Suprapubic skin (tissue), 4 donors: ENCODE measurements at places on chromosomes 12 and 14.

DNA sequence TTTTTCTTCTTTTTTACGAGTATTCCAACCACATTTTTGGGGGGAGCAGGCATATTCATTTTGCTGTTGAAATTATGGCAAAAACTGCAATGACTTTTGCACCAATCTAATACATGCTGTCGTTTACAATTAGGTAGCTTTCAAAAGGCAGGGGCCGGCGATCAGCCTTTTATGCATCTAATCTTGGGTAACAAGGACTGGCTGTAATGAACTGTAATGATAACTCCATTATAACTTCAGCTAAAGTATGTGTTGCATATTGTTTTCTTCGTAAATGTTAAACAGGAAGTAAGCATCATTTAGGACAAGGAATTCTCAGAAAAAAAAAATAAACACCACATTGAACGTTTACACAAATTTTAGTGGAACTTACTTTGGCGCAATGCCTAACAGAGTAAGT is 30.3 kb upstream of the KLRF1 start:
- no peak for DNase-seq

DNA sequence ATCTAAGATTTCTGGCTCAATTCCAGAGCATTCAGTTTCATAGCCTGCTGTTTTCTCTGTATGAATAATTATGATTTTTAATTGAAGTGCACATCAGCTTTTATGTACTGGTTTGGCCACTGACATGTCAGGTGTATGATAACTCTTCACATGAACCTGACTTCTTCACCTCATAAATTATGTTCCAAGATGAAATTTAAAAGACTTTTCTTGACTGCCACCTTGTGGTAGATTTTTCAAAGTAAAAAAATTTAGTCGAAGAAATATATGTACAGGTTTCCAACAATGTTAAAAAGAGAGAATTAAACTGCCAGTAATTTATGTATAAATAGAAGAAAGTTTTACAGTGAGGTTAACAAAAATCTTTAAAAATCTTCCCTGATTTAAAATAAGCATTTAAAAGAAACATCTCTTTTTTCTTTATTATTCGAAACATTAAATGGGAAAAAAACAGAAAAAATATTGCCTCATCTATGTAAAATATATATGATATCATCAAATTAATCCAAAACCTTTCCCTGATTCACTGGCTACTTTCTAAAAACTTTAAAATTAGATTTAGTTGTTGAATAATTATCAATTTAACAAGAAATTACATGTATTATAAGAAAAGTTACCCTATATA is 124.9 kb upstream of the ATXN7L3B start:
- no peak for DNase-seq

DNA sequence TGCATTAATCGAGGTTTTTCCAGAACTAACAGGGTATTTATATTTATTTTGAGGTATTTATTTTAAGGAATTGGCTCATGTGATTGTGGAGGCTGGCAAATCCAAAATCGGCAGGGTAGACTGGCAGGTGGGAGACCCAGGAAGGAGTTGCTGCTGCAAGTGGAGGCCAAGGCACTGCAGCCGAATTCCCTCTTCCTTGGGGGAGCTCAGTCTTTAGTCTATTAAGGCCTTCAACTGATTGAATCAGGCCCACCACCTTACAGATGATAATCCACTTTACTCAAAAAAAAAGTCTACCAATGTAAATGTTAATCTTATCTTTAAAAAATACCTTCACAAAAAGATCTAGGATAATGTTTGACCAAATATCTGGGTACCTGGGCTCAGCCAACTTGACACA is 1.2 kb upstream of the OAS2 start:
- no peak for DNase-seq

GRCh38 chr12:10849425-10849878 is at the start of gene PRR4:
TSS of gene PRR4 (minus strand) at chr12:10849475. CDS start at chr12:10849437, 38 bp downstream.
- no peak for DNase-seq

DNA sequence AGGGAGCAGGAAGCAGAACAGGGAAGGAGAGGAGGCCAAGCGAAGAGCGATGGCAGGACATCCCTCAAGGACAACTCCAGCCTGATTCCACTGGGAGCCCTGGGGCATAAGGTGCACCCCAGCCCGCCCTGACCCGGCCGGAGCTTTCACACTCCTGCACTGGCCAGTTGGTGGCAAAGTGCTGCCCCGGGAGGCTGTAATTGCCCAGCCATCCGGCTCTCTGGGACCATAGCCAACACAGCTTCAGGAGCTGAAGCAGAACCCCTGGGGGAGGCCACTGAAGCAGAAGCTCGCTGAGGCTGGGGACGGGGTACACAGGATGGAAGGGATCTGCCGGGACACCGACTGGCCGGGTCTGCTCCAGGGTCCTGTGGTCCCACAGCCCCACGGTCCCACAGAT is 41.9 kb upstream of the BEGAIN start:
- no peak for DNase-seq

GRCh38 chr14:60195179-60195810 is 30.1 kb upstream of the DHRS7 start:
- DNase-seq: no peak

- DNase-seq: no peak
These were observed 186.8 kb downstream of the FUT8 start for GRCh38 chr14:65599375-65599774.
